ENCODE measurements at places on chromosomes 5 and 9.

GRCh38 chr5:32314658-32315057 lies 1.9 kb upstream of the MTMR12 start:
- no peak for DNase-seq

DNA sequence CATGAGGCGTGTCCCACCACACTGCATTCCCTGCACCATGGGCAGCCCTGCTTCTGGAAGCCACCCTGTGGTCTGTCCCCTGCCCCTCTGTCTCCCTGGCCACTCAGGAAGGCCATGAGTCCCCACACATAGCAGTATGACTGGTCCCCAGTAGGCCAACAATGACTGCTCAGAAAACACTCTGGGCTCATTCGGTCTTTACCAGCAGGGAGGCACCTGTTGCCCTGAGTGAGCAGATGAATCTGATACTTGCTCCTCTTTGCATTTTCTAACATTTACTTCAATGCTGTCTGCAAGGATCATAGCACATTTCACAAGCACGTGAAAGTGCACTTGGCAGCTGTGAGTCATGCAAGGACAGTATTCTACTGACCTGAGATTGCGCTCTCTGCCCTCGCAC lies 365.4 kb upstream of the IRX1 start:
- DNase-seq, result no peak

DNA sequence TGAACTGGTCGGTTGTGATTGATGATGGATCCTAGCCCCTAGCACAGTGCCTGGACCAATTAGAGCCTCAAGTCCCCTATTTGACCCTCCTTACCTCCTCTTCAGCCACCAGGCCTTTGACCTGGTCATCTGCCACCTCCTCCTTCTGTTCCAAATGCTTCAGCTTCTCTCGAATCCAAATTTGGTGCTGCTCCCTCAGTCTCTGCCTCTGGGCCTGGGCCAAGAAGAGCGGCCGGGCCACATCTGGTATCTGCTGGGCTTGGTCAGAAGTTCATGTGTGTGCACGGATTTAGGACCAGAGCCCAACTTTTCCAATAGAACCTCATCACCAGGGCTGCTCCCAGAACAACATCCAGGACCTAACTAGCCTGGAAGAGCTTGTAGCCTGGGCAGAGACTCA lies 6.5 kb downstream of the SLC35A4 start:
- no peak for DNase-seq

- no peak for DNase-seq
These were observed 39.2 kb upstream of the NEK6 start for GRCh38 chr9:124218438-124218982.

GRCh38 chr5:55621229-55621628 lies 86.5 kb upstream of the PLPP1 start:
- no peak for DNase-seq

DNA sequence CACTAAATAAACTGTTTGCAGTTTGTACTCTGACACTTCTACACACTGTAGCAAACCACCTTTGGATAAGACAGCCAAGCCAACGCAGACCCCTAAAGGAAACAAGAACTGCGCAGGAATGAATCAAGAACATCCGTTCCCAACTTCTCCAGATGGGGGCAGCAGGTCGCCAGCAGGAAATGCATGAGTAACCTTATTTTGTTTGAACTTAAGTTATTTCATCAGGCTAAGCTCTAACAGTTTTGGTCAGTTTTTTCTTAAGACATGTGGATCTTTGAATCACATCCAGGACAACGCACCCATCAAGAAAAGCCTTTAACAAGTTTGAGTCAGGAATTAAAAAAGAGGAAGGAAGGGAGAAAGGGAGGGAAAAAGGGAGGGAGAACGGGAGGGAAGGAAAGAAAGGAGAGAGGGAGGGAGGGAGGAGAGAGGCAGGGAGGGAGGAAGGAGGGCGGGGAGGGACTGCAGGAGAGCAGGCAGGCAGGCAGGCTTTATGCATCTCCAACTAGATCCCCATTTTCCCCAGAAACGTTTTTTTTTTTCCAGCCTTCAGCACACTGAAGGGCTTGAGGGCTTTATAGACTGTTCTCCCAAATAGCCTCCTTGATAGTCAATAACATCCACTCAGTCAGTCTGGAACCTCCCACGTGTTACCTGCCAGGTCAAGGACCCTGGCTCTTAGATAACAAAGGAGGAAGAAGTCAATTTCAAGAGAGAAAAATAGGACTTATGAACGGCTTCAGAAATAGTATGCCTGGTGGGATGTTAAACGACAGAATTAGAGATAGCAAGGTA lies 22.2 kb downstream of the BHMT start:
- DNase-seq, result peak; percentile 79
